ENCODE measurements at places on chromosomes 4 and X.

- DNase-seq: peak; percentile 4
These were observed 83.7 kb downstream of the FREM3 start for GRCh38 chr4:143616771-143617170.

DNA sequence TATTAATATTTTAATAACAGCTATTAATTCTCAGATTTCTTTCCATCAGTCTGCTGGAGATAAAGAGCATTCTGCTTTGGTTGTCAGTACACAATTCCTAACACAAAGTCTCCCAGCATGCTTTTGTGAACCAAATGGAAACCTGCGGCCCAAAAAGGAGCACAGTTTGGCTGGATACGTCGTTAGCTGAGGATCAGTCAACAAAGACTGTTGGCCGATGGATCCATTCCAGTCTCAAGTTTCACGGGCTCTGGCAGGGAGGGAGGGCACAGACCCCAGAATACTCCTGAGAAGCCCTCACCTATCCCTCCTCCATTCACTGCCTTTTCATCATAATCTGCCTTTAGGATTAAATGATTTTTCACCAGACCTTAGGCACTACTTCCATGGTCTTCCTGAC is 26.3 kb upstream of the PRSS48 start:
- DNase-seq: no peak

DNA sequence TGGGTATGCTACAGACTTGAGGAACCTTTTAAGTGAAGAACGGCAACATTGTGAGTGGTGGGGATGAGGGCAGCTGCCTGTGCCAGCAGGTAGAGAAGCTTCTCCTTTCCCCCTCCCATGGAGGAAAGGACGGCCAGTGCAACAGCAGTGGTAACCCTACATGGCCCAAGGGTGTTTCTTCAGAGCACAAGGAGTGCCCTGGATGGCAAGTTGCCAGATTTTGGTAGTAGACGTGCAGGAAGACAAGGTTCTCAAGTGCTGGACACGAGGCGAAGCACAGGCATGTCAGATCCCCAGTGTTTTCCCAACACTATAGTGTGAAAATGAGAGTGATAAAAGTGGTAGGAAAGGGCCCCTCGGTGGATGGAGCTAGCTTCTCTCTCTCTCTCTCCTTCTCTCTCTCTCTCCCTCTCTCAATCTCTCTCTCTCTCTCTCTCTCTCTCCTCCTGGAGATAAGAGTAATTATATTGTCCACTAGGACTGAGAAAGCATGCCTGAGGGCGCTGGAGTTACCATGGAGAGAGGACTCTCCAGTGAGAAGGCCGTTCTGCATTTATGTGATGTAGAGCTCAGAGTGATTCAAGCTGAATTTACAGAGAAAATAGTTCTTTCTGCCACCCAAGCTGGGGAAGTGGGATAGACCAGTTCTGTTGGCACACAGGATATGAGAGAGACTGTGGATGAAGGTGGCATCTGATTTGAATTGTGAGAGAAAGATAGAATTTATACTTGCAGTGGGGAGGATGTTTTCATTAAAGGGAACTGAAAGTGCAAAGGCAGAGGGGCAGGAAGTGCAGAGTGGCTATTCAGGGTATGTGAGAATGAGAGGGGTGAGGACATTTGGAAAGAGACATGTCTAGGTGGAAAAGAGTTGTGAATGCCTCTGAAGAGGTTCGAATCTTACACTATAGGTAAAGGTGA is 25.7 kb upstream of the TRPC3 start:
- no peak for DNase-seq

- DNase-seq: no peak
These were observed 8.3 kb upstream of the PIM2 start for GRCh38 chrX:48927123-48927522.

GRCh38 chr4:44869222-44869882 is 143.0 kb upstream of the GNPDA2 start:
- DNase-seq: no peak

GRCh38 chr4:79047316-79047715 is 108.1 kb upstream of the PAQR3 start:
- DNase-seq: no peak

DNA sequence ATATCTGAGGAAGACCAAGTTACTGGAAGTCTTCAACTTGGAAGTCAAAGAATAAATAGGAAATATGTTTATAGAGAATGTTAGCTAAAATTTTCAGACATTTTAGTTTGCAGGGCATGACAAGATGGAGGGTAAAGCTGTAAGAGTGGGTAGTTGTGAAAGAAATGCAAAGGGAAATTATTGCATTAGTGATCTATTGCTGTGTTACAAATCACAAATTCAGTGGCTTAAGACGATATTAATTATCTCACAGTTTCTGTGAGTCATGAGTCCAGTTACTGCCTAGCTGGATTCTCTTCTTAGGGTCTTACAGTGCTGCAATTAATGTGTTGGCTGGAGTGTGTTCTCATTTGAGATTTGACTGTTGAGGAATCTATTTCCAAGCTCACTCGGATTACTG is 62.9 kb upstream of the CAMK2D start:
- no peak for DNase-seq

- DNase-seq: no peak
These were observed 6.3 kb downstream of the KIAA1210 start for GRCh38 chrX:119121341-119121740.

DNA sequence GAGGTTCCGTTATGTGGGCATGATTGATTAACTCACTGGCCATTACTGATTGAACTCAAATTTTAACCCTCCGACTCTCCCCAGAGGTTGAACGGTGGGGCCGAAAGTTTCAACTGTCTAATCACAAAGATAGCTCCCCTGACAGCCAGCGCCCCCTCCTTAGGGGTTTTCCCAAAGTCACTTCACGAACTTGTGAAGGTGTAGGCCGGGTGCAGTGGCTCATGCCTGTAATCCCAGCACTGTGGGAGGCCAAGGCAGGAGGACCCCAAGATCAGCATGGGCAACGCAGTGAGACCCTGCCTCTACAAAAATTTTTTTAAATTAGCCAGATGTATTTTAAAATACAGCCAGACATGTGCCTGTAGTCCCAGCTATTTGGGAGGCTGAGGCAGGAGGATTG is 39.8 kb upstream of the RBM47 start:
- no peak for DNase-seq

DNA sequence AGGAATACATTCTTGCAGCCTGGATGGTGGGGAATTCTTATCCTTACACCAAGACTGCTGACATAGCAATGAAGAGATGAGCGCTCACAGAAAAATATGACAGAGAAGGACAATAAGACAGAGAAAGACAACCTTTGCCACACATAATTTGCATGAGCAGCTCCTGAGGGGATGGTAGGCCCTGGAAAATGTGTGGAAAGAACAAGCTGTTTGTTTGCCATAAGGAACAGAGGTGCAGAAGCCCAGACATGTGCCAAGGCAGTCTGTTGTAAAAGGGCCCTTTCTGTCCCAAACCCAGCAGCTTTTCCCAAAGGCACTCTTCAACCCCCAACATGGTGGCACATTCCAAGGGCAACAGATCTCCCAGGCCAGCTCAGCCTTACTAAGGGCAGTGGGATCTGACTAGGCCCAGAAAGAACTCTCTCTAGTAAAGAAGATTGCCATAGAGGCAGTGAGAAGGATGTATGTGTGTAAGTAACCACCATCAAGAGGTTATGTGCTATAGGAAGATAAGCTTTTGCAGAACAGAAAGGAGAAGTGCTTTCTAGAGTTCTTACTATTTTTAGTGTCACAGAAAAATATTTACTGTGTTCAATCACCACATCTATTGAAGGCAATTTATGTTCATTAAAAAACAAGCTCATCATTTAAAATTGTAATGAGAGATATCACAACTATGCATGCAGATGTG is 287.0 kb upstream of the RASGEF1B start:
- DNase-seq: peak; percentile 28

- no peak for DNase-seq
These were observed 448.6 kb upstream of the TECRL start for GRCh38 chr4:64857815-64858214.

GRCh38 chrX:153701706-153702105 is 14.0 kb downstream of the SLC6A8 start:
- no peak for DNase-seq

DNA sequence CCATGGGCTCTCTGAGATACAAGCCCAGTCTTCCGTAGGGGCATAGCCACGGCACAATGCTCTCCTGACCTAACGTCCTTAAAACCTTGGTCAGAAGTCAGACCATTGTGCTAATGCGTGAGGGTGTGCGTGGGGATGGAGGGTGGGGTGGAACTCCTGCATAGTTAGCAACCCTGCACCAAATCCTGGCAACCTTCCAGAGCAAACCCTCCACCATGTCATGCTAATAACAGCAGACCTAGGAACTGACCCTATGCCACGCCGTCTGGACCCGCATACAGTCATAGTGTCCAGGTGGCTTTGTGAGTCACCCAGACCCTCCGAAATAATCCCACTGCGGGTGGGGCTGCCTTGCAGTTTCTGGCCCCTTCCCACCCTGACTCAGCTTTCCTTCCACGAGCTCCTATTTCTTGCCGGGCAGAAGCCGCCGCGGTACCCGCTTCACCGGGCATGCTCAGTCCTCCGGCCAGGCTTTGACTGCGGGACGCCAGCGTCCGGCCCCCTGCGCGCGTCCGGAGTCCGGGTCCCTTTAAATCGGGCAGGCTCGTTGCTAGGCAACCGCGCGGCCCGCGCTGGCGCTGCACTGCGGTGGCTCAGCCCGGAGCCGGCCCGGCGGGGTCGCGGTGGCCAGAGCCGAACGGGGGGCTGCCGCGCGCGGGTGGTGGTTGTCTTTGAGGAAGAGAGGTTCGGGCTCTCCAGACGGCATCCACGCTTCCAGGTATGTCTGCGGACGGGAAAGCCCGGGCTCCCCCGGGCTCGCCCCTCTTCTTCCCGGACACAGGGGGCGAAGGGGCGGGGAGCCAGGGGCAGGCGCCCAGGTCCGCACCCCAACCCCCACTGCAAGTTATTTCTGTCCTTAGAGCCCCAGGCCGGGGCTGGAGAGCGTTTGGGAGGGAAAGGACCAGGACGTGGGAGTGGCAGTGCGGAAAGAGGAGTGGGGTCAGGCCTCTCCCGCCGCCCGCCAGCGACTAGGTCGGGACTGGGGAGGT is at the start of gene CCDC160:
TSS of gene CCDC160 (plus strand) at position 557 of the 989 bp plus-strand sequence. CDS start 7,619 bp downstream, outside the sequence.
- no peak for DNase-seq

- no peak for DNase-seq
These were observed 87.2 kb upstream of the PDE5A start for GRCh38 chr4:119715490-119716445.

DNA sequence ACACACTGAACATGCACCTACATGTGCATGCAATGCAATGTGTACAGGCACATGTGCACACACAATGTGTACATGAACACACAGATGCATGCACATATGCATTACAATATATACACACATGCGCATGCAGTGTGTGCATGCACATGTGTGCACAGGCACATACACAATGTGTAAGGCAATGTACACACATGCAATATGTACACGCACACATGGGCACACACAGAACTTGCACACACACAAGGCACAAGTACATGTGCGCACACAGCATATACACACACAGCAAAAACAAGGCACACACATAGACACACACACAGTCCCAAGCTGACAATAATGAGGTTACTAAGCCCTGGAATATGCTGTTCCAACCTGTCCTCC is 76.3 kb downstream of the EVC2 start:
- DNase-seq: no peak

DNA sequence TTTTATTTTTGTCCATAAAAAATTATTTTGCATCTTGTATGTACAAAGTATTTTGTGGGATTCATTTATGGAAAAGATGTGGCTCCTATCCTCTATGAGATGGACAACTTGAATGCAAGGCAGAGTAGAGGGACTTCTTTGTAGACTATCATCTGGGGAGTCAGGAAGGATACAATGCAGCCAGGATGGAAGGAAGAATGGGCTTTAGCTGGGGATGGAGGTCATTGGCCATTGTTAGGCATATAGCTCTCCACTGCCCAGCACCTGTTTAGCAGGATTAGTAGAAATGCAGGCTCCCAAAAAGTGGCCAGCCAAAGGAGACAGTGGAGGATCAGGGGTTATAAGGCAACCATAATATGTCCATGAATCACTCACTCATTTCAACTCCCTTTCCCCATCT is 5.1 kb upstream of the TLL1 start:
- no peak for DNase-seq

DNA sequence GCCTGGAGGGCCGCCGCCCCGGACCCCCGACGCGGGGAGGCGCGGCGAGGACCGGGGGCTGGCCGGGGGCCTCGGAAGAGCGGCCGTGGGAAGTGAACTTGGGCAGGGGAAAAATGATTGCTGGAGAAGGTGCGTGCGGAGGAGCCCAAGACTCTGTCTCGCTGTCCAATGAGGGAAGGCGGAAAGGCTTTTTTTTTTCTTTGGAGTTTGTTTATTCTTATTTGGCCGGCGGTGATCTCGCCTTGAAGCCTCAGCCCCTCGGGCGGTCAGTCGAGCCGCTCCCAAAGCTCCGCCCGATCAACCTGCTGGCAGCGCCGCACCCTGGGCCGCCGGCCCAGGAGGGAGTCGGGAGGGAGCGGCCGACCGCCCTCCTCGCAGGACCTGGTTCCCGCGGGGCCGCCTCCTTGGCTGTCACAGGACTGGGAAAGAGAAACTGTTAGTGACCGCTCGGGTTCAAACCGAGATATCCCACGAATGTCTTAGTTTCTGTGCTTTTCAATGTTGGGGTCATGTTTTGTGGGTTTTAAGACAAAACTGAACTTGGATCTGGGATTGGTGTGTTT is 2.5 kb downstream of the CPEB2 start:
- DNase-seq: peak; percentile 64

DNA sequence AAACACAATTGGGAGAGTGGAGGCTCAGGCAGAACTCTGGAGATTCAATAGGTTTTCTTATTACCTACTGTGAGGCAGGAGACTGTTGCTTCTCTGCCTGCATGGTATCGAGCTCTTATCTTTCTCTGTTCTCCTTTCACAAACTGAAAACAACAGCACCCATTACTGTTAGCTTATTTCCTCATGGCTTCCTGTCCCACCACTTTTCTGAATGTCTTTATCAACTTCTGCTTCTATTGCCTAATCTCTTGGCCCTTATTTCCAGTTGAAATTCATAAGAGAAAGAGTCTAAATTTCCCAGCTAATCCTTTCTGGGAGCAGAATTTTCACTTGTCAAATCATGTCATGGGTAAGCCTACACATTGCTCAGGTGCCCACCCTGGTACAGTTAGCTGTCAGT is 46.8 kb upstream of the NDST3 start:
- DNase-seq: peak; percentile 6

DNA sequence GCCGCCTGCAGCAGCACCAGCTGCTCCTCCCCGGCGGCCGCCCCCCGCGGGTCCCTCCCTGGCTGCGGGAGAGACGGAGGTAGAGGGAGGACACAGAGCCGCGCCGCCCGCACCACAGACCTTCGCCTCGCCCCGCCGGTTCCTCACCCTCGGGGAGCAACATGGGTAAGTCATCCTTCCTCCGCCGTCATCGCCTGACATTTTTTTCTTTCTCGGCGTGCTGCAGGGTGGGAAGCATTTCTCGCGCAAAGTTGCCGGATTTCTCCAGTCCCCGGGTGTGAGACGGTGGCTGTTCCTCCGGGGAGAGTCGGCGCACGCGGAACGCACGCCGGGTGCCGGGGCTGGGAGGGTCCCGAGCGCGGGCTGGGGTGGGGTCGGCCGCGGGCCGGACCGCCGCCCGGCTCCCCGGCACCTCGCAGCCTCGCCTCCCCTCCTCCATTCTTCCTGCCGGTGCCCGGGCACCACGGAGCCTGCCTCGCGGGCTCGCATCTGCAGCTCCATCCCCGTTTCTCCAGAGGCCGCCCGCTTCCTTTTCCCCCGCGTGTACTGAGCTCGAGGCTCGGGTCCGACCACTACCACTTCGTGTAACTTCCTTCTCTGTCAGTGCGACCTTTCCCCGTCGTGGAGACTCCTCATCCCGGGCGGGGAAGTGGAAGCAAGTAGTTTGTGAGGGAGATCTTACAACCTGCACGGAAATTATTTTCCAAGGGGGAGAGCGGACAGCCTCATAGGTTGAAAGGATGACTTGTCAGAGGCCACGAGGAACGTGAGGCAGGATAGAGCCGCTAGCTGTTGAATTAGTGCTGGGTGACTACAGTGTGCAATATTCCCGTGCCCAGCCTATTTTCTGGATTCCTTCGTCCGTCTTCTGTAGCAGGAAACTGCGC is 464 bp downstream of the RAP1GDS1 start:
- DNase-seq: peak; percentile 59

All from hematopoietic multipotent progenitor cell treated with erythropoietin and hydrocortisone succinate and interleukin-3 and kit ligand, for 8 days (in vitro differentiated cells).